Gastroesophageal sphincter (tissue), 4 donors: ENCODE measurements at places on chromosomes 7 and 10. TPM values are rescaled to one million over a fixed set of nuclear protein-coding genes. Genes with fewer than 3 reads are reported as not detected.

GRCh38 chr7:87912121-87912520 lies 21.9 kb upstream of the ADAM22 start:
- no peak overlapping the region for H3K4me3 ChIP-seq
- no peaks in the 10 kb centered on the region for H3K27me3 ChIP-seq
- H3K4me1 ChIP-seq = no peaks in the 10 kb centered on the region
- ATAC-seq = no peak

GRCh38 chr10:92087750-92088395 lies 164.3 kb downstream of the BTAF1 start:
- no peaks in the 10 kb centered on the region for H3K4me1 ChIP-seq
- no peak overlapping the region for H3K4me3 ChIP-seq
- peak overlapping the region; percentile 9 for H3K27ac ChIP-seq
- H3K27me3 ChIP-seq = no peaks in the 10 kb centered on the region

Gene ECD
- total RNA-seq = 27.3 TPM

DNA sequence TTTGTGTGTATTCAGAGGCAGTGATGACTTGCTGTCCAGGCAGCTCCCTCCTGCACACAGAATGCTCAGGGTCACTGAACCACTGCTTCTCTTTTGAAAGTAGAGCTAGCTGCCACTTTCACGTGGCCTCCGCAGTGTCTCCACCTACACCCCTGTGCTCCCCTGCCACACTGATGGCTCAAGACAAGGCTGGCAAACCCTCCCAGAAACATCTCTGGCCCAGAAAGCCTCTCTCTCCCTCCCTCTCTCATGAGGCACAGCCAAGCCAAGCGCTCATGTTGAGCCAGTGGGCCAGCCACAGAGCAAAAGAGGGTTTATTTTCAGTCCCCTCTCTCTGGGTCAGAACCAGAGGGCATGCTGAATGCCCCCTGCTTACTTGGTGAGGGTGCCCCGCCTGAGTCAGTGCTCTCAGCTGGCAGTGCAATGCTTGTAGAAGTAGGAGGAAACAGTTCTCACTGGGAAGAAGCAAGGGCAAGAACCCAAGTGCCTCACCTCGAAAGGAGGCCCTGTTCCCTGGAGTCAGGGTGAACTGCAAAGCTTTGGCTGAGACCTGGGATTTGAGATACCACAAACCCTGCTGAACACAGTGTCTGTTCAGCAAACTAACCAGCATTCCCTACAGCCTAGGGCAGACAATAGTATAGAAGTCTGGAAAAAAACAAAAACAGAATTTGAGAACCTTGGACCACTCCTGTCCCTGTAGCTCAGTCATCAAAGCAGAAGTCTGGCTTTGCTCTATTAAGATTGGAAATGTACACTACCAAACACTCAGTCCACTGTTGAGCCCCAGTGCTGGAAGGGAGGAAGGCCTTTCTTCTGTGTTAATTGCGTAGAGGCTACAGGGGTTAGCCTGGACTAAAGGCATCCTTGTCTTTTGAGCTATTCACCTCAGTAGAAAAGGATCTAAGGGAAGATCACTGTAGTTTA lies 15.8 kb downstream of the SCD start:
- ATAC-seq = no peak
- peaks cover 5% of the 10 kb centered on the region for H3K36me3 ChIP-seq
- H3K4me1 ChIP-seq = no peaks in the 10 kb centered on the region
- H3K27ac ChIP-seq = no peak overlapping the region

Gene ARMC3
- not detected for total RNA-seq

Gene PAX4
- not detected for total RNA-seq

Gene DPYSL4
- 1.6 TPM for total RNA-seq

Gene CPXM2
- total RNA-seq = 89.3 TPM

DNA sequence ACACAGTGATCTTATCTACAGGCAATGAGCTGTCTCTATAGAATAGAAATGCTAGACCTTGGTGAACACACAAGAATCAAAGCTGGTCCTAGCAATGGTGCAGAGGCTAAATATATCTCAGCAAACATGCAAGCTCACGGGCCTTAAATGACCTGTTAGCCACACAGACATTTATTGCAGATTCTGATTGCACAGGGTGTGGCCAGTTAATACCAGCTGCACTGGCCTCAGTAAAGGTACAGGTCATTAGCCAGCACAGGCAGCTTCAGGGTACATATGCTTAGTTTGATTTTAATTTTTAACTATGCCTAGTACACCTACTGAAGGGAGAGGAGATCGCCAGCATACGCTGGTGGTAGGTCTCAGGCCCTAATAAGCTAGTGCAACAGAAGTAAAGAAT lies 265.4 kb upstream of the DGKB start:
- H3K4me3 ChIP-seq = no peak overlapping the region
- no peaks in the 10 kb centered on the region for H3K4me1 ChIP-seq
- no peak for ATAC-seq
- no peaks in the 10 kb centered on the region for H3K27me3 ChIP-seq
- no peak overlapping the region for H3K27ac ChIP-seq

Gene PHTF2
- total RNA-seq = 22.7 TPM

Gene EVX1
- not detected for total RNA-seq
